ENCODE measurements at places on chromosomes 2 and 18.

GRCh38 chr2:65490222-65490621 lies 57.8 kb upstream of the SPRED2 start:
- H3K4me1 ChIP-seq = no peaks in the 10 kb centered on the region
- H3K36me3 ChIP-seq = no peaks in the 10 kb centered on the region
- no peak for DNase-seq

- H3K27ac ChIP-seq = no peak overlapping the region
- H3K36me3 ChIP-seq = no peaks in the 10 kb centered on the region
- no peak overlapping the region for H3K4me3 ChIP-seq
- peaks cover 5% of the 10 kb centered on the region for H3K27me3 ChIP-seq
Measured at GRCh38 chr2:158714420-158714819, 80.7 kb upstream of the DAPL1 start.

GRCh38 chr2:139876964-139877363 lies 1096.8 kb upstream of the NXPH2 start:
- H3K36me3 ChIP-seq = no peaks in the 10 kb centered on the region
- H3K27me3 ChIP-seq = no peaks in the 10 kb centered on the region
- no peak overlapping the region for H3K27ac ChIP-seq
- no peak for DNase-seq
- no peaks in the 10 kb centered on the region for H3K4me1 ChIP-seq

DNA sequence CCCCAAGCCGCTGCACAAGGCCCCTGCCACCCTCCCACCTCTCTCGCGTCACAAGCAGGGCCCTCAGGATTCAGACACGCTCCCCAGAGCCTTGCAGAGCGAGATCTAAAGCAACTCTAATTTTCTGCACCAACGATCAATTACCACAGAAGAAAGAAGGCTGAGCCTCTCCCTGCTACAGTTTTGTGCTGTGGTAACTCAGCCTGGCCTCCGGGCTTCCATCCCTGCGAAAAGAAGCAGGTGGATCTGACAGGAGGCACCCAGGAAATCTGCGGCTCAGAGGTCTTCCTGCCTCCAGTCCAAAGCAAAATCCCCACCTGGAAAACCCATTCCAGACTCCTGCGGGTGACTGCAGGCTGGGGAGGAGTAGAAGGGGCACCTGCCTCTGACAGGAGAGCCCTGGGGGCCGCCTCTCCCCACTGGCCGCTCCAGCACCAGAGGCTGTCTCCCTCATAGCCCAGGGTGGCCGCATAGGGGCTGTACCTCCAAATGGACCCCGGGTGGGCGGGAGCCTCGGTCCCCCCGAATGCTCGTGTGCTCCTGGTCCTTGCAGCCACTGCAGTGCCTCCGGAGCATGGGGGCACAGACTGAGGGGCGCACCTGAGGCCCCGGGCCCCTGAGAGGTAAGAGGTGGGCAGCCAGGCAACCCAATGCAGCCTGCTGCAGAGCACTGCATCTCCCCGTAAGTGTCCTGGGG lies 31.0 kb downstream of the PXDN start:
- no peaks in the 10 kb centered on the region for H3K27me3 ChIP-seq
- no peak overlapping the region for H3K4me3 ChIP-seq
- H3K27ac ChIP-seq = no peak overlapping the region
- no peaks in the 10 kb centered on the region for H3K36me3 ChIP-seq
- no peak for DNase-seq

DNA sequence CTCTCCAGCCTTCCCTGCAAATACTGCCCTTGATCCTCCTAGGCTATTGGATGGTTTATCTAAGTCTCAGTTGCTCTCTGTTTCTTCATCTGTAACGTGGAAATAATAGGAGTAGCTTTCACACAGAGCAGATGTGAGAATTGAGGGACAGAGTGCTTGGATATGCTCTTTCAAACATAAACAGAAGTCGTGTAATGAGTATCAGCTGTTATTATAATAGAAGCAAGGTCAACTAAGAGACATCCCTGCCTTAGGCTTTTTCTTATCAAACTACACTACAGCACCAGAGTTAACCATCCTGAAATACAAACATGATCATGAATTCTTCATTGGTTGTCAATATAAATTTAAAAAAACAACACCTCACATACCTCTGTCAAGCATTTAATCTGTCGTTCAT lies 138.2 kb downstream of the DOK6 start:
- H3K4me3 ChIP-seq = no peak overlapping the region
- H3K4me1 ChIP-seq = no peaks in the 10 kb centered on the region
- DNase-seq = no peak
- H3K27me3 ChIP-seq = no peaks in the 10 kb centered on the region
- no peak overlapping the region for H3K27ac ChIP-seq
- H3K36me3 ChIP-seq = no peaks in the 10 kb centered on the region

GRCh38 chr2:24919037-24919505 lies 966 bp downstream of the ADCY3 start:
- no peaks in the 10 kb centered on the region for H3K27me3 ChIP-seq
- peaks cover 20% of the 10 kb centered on the region for H3K4me1 ChIP-seq
- peak; percentile 33 for DNase-seq
- H3K27ac ChIP-seq = no peak overlapping the region
- peak overlapping the region; percentile 37 for H3K4me3 ChIP-seq

DNA sequence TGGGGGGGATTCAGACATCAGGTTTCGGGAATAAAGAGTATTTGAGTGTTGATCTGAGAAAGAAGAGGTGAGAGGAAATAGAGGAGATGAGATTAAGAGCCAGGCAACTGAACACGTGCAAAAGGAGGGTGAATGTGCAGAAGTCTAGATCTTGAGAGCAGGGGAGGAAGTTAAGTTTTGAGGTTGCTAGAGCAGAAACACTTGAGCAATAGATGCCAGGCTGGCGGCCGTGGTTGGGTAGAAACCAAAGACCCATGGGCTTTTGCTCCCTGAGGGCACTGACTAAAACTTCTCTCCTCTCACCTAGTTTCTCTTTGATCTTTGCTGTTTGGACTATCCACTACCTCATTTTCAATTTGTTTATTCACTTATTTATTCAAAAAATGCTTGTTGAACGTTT lies 116.0 kb downstream of the CDC42EP3 start:
- no peak for DNase-seq
- no peaks in the 10 kb centered on the region for H3K4me1 ChIP-seq
- H3K36me3 ChIP-seq = no peaks in the 10 kb centered on the region
- no peak overlapping the region for H3K4me3 ChIP-seq
- H3K27ac ChIP-seq = no peak overlapping the region
- no peaks in the 10 kb centered on the region for H3K27me3 ChIP-seq

GRCh38 chr2:60251247-60251646 lies 302.2 kb downstream of the BCL11A start:
- no peak overlapping the region for H3K27ac ChIP-seq
- DNase-seq = no peak
- H3K36me3 ChIP-seq = no peaks in the 10 kb centered on the region
- no peak overlapping the region for H3K4me3 ChIP-seq
- H3K27me3 ChIP-seq = no peaks in the 10 kb centered on the region
- H3K4me1 ChIP-seq = no peaks in the 10 kb centered on the region

- H3K36me3 ChIP-seq = no peaks in the 10 kb centered on the region
- H3K4me3 ChIP-seq = no peak overlapping the region
Measured at GRCh38 chr2:60577682-60578283, 24.3 kb upstream of the BCL11A start.

- DNase-seq = no peak
- H3K36me3 ChIP-seq = no peaks in the 10 kb centered on the region
- no peak overlapping the region for H3K27ac ChIP-seq
- H3K27me3 ChIP-seq = no peaks in the 10 kb centered on the region
Measured at GRCh38 chr2:97906307-97906706, 89.4 kb downstream of the TMEM131 start.
